ENCODE measurements at places on chromosomes 4 and X.

- DNase-seq: no peak
Observed at GRCh38 chr4:82983444-82983843, 27.2 kb downstream of the LIN54 start.

GRCh38 chr4:30473225-30473624, 246.9 kb upstream of the PCDH7 start:
- no peak for DNase-seq

GRCh38 chr4:137707626-137708025, 175.3 kb upstream of the PCDH18 start:
- DNase-seq: no peak

GRCh38 chr4:120403296-120403695, 336.6 kb upstream of the MAD2L1 start:
- no peak for DNase-seq

GRCh38 chrX:18294893-18295292, 59.6 kb downstream of the SCML2 start:
- DNase-seq: no peak

DNA sequence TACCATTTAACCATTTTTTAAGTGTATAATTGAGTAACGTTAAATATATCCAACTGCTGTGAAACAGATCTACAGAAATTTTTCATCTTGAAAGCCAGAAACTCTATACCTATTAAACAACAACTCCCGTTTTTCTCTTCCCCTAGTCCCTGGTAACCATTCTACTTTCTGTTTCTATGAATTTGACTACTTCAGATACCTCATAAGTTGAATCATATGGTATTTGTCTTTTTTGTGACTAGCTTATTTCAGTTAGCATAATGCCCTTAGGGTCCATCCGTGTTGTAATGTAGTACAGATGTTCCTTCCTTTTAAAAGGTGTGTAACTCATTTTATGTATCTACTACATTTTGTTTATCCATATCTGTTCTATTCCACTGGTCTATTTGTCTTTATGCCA, 48.7 kb downstream of the STAG2 start:
- DNase-seq: no peak

GRCh38 chr4:77358315-77358928, 201.4 kb downstream of the CCNG2 start:
- DNase-seq: no peak

DNA sequence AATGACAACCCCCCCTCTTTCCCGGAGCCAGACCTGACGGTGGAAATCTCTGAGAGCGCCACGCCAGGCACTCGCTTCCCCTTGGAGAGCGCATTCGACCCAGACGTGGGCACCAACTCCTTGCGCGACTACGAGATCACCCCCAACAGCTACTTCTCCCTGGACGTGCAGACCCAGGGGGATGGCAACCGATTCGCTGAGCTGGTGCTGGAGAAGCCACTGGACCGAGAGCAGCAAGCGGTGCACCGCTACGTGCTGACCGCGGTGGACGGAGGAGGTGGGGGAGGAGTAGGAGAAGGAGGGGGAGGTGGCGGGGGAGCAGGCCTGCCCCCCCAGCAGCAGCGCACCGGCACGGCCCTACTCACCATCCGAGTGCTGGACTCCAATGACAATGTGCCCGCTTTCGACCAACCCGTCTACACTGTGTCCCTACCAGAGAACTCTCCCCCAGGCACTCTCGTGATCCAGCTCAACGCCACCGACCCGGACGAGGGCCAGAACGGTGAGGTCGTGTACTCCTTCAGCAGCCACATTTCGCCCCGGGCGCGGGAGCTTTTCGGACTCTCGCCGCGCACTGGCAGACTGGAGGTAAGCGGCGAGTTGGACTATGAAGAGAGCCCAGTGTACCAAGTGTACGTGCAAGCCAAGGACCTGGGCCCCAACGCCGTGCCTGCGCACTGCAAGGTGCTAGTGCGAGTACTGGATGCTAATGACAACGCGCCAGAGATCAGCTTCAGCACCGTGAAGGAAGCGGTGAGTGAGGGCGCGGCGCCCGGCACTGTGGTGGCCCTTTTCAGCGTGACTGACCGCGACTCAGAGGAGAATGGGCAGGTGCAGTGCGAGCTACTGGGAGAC, 1.6 kb downstream of the PCDH10 start:
- no peak for DNase-seq

DNA sequence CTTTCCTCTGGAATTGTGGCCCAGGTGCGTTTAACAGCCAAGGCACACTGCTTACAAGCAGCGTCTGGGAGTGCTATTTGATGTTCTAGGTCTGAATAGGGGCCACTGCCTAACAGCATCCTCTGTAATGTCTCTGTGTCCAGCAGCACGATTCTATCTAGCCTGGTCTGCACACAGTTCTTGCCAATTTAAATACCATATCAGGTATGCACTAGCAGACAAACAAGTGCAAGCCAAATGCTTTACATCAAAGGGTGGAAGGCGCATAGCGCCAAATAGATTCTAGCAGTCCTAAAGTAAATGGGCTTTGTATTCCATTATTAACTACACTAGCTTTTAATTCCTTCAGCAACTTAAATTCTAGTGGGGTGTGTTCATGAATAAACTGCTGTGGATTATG, 15.8 kb upstream of the UGDH start:
- DNase-seq: no peak

DNA sequence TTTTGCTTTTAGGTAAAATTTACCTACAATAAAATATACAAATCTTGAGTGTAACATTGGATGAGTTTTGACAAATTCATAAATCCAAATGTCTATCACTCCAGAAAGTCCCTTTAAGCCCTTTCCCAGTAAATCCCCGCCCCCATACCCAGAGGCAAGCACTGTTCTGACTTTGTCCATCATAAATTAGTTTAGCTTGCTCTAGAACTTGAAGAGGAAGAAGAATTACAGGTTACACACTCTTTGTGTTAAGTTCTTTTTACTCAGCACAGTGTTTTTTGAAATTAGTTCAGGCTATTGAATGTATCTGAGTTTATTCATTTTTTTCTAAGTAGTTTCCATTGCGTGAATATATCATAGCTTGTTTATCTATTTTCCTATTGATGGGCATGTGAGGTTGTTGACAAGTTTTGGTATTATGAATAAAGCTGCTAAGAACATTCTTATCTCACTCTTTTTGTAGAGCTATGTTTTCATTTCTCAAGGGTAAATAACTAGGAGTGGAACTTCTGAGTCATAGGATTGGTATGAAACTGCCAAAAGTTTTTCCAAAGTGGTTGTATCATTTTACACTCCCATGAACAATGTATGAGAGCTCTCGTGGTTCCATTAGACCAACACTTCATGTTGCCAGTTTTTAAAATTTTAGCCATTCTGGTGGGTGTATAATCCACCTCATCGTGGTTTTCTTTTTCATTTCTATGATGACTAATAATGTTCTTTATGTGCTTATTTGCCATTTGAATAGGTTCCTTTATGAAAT, 22.4 kb upstream of the HPSE start:
- DNase-seq: no peak

GRCh38 chrX:142733327-142733726, 292.4 kb upstream of the SPANXN4 start:
- no peak for DNase-seq

DNA sequence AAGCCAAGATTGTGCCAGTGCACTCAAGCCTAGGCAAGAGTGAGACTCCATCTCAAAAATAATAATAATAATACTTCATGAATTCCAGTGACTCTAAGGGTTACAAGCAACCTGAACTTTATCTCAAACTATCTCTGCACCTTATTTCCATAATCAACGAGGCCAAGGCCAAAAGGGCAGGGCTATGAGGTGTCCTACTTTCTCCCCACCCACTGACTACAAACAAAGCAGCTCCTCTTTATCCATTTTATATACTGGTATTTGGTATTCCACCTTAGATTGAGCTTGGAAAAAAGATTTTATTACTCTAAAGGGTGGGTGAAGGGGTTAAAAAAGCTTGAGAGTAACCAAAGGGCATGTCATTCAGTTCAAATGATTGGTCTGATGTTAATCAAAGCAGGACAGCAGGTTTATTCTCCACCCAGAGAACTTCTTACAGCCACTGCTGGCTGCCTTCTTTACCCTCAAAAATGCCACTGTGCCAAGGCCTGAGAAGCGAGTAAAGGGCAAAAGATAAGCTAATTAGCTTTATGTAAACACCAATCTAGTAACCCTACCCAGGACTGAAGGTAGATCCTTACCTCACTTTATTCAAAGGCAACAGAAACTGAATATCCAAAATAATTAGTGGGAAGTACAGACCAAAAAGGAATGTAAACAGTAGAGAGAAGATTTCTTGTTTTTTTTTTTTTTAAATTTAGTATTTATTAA, 28.2 kb downstream of the APOO start:
- DNase-seq: no peak
